ENCODE measurements at places on chromosomes 2 and 18.

DNA sequence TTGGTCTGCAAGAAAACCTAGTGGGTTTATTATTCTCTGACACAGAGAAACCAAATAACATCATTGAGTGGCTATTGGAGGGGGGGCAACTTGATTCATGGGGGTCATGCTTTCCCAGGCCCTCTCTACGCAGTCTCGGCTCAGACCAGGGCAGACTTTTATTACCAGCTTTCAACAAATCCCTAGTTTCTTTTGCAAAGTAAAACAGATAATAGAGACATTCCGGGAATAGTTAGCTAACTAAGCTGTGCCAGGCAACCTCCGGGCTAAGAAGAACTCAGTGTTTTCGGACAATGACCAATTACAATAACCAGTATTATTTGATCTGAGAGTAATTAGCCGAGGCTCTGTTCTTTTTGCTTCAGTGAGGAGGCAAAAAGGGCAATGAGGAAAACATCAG, 66.3 kb downstream of the CDK15 start:
- no peak overlapping the region for H3K27ac ChIP-seq
- no peak for DNase-seq
- H3K36me3 ChIP-seq = no peaks in the 10 kb centered on the region
- peaks cover 17% of the 10 kb centered on the region for H3K27me3 ChIP-seq

DNA sequence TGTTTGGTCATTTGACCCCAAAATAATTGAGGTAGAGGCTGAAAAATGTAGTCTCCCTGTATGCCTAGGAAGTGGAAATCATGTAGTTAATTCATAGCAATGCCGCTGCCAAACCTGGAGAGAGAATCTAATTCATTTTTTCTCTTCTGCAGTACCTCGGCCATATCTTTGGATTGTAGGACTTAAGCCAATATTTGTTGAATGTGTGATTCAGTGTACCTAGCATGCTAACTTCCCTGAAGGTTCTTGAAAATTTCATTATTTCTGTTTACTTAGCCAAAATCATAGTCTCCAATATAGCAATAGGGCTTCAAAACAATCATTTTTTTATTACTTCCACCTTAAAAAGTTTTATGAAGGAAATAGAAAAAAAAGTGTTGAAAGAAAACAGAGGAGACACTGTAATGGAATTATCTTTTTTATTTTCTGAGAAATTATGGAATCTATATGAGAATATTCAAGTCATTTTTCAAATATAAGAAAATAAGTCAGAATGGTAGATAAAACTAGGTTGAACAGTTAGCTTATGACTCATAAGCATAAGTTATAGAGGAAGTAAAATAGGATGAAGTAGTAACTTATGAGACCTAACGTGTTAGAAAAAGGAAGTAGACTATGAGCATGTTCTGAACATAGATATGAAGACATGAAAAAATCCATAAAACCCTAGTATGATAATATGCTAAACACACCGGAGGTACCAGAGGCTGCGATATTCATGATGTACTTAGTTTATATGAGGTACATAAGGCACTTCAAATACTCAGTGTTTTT, 35.2 kb upstream of the CDH19 start:
- DNase-seq = no peak
- no peaks in the 10 kb centered on the region for H3K36me3 ChIP-seq
- no peaks in the 10 kb centered on the region for H3K4me1 ChIP-seq
- H3K27ac ChIP-seq = no peak overlapping the region
- no peaks in the 10 kb centered on the region for H3K27me3 ChIP-seq

- H3K27me3 ChIP-seq = no peaks in the 10 kb centered on the region
- H3K4me3 ChIP-seq = no peak overlapping the region
- H3K36me3 ChIP-seq = peaks cover 6% of the 10 kb centered on the region
- H3K27ac ChIP-seq = no peak overlapping the region
- DNase-seq = no peak
- peaks cover 37% of the 10 kb centered on the region for H3K4me1 ChIP-seq
Observed at GRCh38 chr2:10342245-10342951, 39.7 kb downstream of the HPCAL1 start.

DNA sequence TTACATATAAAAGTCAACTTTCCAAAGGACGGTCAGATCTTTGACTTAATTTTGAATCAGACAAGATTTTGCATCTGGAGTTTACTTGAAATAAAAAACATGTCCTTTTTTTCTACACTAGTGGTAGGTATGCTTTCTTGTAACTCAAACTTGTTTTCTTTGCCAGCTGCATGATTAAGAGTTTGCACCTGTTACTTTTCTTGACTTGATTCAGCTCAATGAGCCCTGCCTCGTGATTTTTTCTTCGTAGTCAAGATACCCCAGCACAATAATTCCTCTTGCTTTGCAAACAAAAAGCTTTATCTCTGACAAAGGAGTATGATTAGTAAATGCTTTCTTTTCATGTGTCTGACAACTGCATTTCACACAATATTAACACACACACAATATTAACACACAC, 82.3 kb downstream of the FBXO15 start:
- H3K27me3 ChIP-seq = no peaks in the 10 kb centered on the region
- DNase-seq = no peak
- H3K4me3 ChIP-seq = peak overlapping the region; percentile 76
- H3K36me3 ChIP-seq = peaks cover 2% of the 10 kb centered on the region

- H3K36me3 ChIP-seq = no peaks in the 10 kb centered on the region
- no peaks in the 10 kb centered on the region for H3K27me3 ChIP-seq
- H3K4me1 ChIP-seq = no peaks in the 10 kb centered on the region
- no peak overlapping the region for H3K4me3 ChIP-seq
- DNase-seq = no peak
Observed at GRCh38 chr2:142757111-142757510, 120.4 kb upstream of the KYNU start.

GRCh38 chr2:37653805-37654378, 17.6 kb downstream of the CDC42EP3 start:
- no peaks in the 10 kb centered on the region for H3K27me3 ChIP-seq
- H3K36me3 ChIP-seq = peaks cover 37% of the 10 kb centered on the region
- H3K4me3 ChIP-seq = no peak overlapping the region

- H3K4me3 ChIP-seq = no peak overlapping the region
- H3K27me3 ChIP-seq = no peaks in the 10 kb centered on the region
Observed at GRCh38 chr18:79438089-79438897, 42.6 kb downstream of the NFATC1 start.

GRCh38 chr2:137420744-137421143, 543.5 kb upstream of the HNMT start:
- no peak overlapping the region for H3K27ac ChIP-seq
- H3K4me3 ChIP-seq = no peak overlapping the region
- no peaks in the 10 kb centered on the region for H3K36me3 ChIP-seq
- H3K27me3 ChIP-seq = no peaks in the 10 kb centered on the region
- no peaks in the 10 kb centered on the region for H3K4me1 ChIP-seq

DNA sequence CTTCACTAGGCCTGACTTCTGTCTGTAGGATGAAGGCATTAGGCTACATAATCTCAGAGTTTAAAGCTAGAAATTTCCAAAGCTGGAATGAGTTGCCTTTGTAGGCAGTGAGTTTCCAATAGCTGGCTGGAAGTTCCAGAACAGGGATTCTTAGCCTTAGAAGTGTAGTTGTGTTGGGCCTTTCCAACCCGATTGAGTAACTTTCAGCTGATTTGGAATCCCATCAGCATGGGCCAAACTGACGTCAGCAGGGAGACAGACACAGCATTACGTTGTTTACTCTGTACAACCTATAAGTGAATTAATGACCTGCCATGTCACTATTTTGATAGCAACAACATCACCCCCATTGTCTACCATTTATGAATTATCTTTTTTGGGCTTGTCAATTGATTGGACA, 56.9 kb downstream of the SETBP1 start:
- H3K36me3 ChIP-seq = peaks cover 28% of the 10 kb centered on the region
- DNase-seq = no peak
- H3K27me3 ChIP-seq = peaks cover 20% of the 10 kb centered on the region
- peaks cover 37% of the 10 kb centered on the region for H3K4me1 ChIP-seq

- H3K4me1 ChIP-seq = no peaks in the 10 kb centered on the region
- H3K27me3 ChIP-seq = peaks cover 2% of the 10 kb centered on the region
- H3K36me3 ChIP-seq = no peaks in the 10 kb centered on the region
- DNase-seq = no peak
Observed at GRCh38 chr2:99256677-99257076, 1.2 kb upstream of the LYG2 start.

DNA sequence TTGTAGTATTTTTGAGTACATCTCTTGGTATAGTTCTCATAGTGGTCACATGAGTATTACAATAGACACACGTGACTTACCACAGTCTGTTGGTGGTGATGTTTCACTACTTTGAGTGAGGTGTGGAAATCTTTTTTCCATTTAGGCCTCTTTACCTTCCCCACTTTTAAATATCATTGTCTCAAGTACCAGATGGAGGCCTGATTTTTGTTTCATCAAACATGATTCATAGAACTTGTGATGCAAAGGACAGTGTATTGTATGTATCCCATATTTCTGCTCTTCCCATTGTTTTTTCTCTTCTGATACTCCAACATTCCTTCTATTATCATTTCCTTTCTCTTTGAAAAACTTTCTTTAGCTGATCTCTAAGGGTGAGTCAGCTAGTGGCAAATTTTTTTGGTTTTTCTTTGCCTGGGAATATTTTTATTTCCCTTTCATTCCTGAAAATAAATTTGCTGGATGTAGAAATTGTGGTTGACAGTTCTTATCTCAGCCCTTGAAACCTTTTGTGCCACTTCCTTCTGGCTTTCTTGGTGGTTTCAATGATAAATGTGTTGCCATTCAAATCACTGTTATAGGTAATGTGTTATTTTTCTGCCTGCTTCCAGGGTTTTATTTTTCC, 32.8 kb downstream of the RFX8 start:
- H3K4me3 ChIP-seq = no peak overlapping the region
- no peak for DNase-seq
- H3K36me3 ChIP-seq = peaks cover 30% of the 10 kb centered on the region
- peaks cover 28% of the 10 kb centered on the region for H3K4me1 ChIP-seq

GRCh38 chr18:77119101-77119850, 13.3 kb downstream of the MBP start:
- H3K36me3 ChIP-seq = peaks cover 67% of the 10 kb centered on the region
- no peak overlapping the region for H3K27ac ChIP-seq
- no peak overlapping the region for H3K4me3 ChIP-seq
- peaks cover 62% of the 10 kb centered on the region for H3K4me1 ChIP-seq

- no peak overlapping the region for H3K4me3 ChIP-seq
- H3K27me3 ChIP-seq = no peaks in the 10 kb centered on the region
- no peak for DNase-seq
- H3K27ac ChIP-seq = no peak overlapping the region
- no peaks in the 10 kb centered on the region for H3K4me1 ChIP-seq
Observed at GRCh38 chr2:73033766-73034381, 37.6 kb downstream of the SFXN5 start.

DNA sequence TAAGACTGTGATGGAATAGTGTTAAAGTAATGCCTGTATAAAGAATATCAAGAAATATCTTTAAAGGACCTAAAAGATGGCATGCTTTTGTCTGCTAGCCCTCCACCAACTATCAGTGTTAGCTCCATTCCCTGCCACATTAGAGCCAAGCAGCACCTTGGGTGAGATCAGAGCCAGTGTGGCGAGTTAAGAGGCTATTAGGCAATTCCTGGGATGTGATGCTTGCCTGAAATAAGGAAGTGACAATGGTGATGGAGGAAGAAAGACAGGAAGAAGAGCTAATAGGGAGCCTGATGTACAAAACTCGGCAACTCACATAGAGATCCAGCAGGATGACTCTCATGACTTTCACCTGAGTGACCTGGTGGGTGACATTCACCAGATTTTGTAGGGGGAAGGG, 143.5 kb downstream of the ZEB2 start:
- no peaks in the 10 kb centered on the region for H3K27me3 ChIP-seq
- no peak overlapping the region for H3K4me3 ChIP-seq
- DNase-seq = no peak
- peaks cover 77% of the 10 kb centered on the region for H3K4me1 ChIP-seq
- H3K36me3 ChIP-seq = peaks cover 6% of the 10 kb centered on the region

- no peak overlapping the region for H3K4me3 ChIP-seq
- H3K27me3 ChIP-seq = peaks cover 13% of the 10 kb centered on the region
- peaks cover 7% of the 10 kb centered on the region for H3K4me1 ChIP-seq
- DNase-seq = no peak
- no peak overlapping the region for H3K27ac ChIP-seq
Observed at GRCh38 chr2:172256886-172257285, 154.2 kb upstream of the DLX2 start.

DNA sequence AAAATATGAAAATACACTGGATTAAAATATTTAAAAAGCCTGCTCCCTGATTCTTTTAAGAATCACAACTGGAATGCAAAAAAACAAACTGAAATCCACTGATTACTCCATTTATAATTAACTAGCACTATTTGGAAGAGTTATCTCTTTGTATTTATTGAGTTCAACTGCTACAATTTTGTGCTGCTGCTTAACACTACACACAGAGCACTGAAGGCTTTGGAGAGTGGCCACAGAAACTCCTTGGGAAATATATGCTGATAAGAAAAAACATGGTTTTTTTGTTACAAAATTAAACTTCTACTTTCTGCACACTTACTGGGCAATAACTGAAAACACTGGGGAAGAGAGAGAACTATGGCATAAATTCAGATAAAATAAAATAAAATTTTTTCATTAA, 19.8 kb upstream of the BZW1 start:
- peaks cover 12% of the 10 kb centered on the region for H3K27me3 ChIP-seq
- DNase-seq = no peak
- no peak overlapping the region for H3K4me3 ChIP-seq
- peaks cover 12% of the 10 kb centered on the region for H3K4me1 ChIP-seq

DNA sequence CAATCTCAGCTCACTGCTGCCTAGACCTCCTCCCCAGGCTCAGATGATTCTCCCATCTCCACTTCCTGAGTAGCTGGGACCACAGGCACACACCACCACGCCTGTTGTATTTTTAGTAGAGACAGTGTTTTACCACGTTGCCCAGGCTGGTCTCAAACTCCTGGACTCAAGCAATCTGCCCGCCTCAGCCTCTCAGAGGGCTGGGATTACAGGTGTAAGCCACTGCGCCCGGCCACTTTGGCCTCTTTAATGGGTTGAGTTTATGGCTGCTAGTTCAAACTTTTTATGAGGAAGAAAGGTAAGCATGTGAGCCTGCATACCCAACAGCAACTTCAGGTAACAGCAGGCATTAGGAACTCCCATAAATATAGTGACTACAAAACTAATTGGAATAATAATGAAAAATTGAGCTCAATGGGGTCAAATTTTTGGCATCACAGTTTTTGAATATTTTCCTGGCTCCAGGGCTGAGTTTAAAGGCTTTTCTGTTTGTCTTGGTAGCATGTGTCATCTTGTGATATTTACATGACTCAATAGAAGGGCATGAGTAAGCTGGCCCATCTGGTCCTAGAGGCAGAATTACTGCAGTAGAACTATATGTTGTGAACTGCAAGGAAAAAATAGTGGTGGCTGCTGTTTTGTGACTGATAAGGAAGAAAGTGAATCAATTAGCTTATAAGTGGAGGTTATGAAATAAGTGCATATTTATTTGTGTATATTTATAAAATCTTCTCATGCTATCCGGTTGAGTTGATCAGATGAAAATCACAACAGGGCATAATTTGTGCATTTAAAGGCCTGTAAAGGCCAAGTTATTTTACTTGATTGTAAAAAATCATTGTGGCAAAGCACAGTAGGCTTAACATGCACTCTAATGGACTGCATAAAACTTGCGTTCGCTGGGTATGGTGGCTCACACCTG, 24.8 kb downstream of the GALM start:
- no peak for DNase-seq
- H3K4me1 ChIP-seq = peaks cover 45% of the 10 kb centered on the region
- H3K4me3 ChIP-seq = no peak overlapping the region
- H3K27ac ChIP-seq = peak overlapping the region; percentile 84
- H3K27me3 ChIP-seq = no peaks in the 10 kb centered on the region
